A549 treated with CpdA at 1 μM for 4 hours (cell line): ENCODE measurements at places on chromosomes 6 and 20. TPM values are rescaled to one million over a fixed set of nuclear protein-coding genes. Genes with fewer than 3 reads are reported as not detected.

The SNX5 gene
- total RNA-seq, result 220 to 245 TPM (median 228 TPM) in 5 replicates

The SLC2A4RG gene
- 59.2 to 100 TPM (median 91.0 TPM) in 5 replicates for total RNA-seq

The BMP6 gene
- 12.4 to 19.8 TPM (median 17.9 TPM) in 5 replicates for total RNA-seq

The GINS1 gene
- 29.4 to 34.9 TPM (median 31.5 TPM) in 5 replicates for total RNA-seq

The MROH8 gene
- 0.79 to 1.3 TPM (median 0.96 TPM) in 5 replicates for total RNA-seq

The COL10A1 gene
- 0.02 TPM in 1 of 5 replicates, not detected in the others for total RNA-seq
